Occipital lobe (tissue), 3 donors: ENCODE measurements at places on chromosomes 12 and 14. TPM values are rescaled to one million over a fixed set of nuclear protein-coding genes. Genes with fewer than 3 reads are reported as not detected.

Gene INHBC
- total RNA-seq, result not detected

DNA sequence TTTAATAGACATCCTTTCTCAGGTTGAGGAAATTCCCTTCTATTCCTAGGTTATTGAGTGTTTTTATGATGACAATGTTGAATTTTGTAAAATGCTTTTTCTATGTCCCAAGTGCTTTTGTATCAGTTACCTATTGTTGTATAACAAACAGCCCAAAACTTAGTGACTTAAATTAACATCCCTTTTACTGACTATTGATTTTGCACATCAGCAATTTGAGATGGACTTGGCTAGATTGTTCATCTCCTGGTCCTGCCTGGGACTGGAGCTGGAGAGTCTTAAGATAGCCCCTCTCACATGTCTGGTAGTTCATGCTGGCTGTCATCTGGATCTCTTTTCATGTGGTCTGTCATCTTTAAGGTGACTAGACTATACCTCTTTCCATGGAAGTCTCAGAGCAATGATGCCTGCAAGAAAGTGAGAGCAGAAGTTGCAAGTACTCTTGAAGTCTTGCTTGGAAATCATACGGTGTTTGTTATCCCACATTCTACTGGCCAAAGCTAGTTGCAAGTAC lies 132.6 kb downstream of the RPAP3 start:
- no peak for DNase-seq

Gene KRT3
- not detected for total RNA-seq

DNA sequence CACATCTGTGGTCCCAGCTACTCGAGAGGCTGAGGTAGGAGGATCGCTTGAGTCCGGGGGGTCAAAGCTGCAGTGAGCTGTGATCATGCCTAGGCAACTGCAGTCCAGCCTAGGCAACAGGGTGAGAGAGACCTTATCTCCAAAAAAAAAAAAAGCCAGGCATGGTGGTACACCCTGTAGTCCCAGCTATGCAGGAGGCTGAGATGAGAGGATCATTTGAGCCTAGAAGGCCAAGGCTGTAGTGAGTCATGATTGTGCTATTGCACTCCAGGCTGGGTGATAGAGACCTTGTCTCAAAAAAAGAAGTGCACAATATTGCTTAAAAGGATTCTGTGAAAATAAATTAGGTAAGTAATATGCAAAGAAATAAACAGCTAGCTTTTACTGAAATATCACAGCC lies 17.0 kb downstream of the NAA25 start:
- DNase-seq, result no peak
